ENCODE measurements at places on chromosomes 12 and 14.

DNA sequence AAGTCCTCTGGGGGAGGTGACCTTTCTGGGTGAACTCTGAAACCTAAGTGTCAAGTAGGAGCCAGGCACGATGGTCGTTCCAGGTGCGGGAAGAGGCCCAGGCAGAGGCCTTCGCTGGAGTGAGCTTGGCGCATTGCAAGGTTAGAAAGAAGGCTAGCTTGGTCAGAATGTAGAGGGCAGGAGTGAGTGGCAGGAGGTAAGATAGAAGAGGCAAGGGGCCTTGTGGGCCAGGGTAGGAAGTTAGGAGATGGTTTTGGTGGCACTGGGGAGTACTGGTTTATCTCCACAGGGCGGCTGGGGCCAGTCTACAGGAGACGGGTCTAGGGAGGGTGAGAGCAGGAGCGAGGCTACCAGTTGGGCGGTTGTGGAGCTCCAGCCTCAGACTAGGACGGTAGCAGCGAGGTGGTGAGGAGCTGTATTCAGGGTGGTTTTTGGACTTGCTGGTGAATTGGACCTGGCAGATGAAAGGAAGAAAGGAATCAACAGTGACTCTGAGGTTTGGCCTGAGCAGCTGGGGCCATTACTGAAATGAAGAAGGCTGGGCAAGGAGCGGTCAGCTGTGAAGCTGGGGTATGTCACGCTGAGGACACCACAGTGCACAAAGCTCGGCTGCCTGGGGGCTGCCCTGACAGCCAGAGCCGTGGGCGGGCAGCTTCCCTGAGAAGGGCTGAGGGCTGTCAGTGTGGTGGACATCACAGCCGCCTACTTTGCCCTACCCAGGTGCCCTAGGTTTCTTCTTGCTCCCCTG lies 9.0 kb downstream of the MLXIP start:
- DNase-seq: no peak

- no peak for DNase-seq
Measured at GRCh38 chr14:22203036-22203435, 386.0 kb downstream of the DAD1 start.

GRCh38 chr12:110548678-110549077 lies 34.4 kb downstream of the PPTC7 start:
- DNase-seq: no peak

DNA sequence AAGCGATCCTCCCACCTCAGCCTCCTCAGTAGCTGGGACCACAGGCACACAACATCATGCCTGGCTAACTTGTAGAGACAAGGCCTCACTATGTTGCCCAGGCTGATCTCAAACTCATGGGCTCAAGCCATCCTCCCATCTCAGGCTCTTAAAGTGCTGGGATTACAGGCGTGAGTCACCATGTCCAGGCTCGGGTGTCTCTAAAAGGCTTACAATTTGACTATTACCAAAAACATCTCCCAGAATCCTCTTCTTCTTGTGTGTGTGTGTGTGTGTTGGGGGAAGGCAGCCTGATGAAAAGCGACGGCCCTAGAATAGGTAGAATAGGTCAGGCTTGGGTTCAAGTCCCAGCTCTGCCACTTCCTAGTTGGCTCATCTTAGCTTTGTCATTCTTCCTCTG lies 16.8 kb downstream of the MSI1 start:
- no peak for DNase-seq

DNA sequence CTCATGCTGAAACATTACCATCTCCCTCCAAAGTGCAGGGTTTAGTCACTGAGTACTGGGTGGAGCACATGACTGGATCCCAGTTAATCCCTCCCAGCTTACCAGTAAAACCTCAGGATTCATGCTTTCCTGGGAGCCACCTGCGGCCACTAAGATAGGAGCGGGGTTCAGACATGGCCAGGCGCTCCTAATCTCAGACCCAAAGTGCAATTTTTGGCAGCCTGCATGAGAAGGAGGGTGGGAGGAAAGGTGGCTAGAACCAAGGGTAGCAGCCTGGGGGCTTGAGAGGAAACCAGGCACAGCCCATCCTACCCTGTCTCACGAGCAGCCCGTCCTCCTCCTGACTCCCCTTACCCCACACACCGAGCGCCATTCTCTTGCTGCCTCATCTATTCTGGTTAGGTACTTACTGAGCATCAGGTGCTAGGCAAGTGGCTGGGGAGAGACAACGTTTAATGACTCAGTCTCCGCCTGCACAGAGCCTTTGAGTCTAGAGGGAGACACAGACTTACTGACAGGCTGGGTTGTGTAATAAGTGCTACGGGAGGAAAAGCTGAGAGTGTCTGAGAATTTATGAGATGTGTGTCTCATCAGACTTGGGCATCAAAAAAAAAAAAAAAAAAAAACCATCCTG lies 9.9 kb downstream of the GPRC5A start:
- DNase-seq: no peak

DNA sequence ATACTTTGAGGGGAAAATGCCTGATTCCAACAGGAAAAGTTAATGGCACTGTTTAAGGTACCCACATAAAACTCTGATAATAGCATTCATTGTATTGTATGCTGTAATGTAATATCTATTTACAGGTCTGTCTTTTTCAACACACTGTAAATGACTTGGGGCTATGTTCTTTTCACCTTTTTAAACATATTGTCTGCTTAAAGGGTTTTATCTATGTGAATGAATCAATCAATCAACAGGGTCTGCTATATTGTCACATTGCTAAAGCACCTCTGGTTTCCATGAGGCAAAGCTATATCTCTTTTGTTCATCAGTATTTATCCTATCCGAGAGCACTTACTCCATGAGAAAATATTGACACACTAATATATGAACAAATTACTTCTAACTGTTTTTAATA lies 288.0 kb downstream of the SLC6A15 start:
- no peak for DNase-seq

DNA sequence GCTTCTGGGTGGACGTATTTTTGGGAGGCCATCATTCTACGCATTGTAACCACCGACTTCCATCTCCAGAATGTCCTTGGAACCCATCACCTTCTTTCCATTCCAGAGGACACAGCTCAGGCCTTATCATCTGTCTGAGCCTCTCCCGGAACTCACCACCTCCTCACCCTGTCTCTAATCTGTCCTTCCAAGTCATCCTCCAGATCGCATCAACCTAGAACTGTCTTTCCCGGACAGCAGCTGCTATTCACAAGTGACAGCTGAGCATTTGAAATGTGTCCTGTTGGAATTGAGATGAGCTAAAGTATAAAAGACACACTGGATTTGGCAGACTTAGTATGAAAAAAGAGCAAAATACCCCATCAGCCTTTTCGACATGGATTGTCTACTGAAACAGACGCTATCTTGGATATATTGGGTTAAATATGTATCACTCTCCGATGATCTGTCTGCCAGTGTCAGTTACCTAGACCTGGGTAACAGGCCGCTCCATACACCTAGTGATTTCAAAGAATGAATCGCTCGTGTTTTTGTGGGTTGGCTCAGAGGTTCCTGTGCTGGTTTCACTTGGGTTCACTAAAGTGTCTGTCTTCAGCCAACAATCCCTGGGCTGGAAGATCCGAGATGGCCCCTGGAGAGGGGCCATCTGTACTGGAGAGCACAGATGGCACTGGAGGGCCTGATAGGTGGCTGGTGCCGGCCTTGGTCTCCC lies 104.4 kb upstream of the RFLNA start:
- no peak for DNase-seq

DNA sequence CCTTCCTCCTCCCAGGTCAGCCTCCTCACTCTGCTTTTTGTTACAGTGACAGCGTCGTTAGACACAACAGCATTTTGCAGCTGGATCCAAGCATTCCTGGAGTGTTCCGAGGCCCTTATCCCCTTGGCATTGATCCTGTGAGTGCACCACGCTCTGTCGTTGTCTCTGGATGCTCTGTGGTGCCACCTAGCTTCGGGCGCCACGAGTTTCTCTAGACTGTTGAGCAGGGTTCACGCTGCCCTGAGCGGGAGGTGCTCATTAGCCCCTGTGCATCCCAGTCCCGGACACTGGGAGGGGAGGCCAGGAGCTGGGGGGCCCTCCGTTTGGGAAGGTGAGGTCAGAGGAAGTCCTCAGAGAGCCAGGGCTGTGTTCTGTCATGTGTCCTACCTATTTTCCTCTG lies 17.3 kb upstream of the DNAH10 start:
- no peak for DNase-seq

DNA sequence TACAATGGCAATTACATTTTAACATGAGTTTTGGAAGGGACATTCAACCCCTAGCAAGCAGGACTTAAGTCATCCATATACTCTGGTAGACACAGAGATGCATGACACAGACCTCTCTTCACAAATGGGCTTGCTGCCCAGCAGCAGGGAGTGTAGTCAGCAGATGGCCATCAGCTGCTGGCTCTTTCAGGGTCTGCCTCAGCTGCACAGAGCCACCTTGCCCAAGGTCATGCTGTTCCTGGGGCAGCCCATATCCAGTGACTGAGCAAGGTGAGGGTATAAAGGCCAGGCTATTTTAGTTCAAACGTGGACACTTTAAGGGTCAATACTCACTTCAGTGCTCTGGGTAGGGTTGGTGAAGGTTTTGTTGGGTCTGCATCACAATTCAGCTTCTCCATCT lies 58.3 kb upstream of the JDP2 start:
- DNase-seq: no peak

DNA sequence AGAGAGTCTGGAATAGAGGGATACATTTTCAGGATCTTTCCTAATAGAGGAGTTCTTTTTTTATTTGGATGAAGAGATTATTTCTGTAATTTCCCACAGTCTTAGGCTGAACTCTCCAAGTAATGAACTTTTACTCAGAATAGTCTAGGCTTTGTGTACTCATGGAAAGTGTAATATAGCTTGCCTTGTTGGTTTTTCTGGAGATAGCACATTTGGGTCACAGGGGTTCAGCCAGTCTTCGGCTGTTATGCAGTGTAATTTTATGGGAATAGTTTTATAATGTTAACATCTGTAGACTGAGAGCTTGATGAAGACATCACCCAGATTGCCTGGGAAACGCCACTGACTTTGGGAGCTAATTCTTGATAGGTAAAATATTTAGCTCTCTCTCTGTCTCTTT lies 450.8 kb downstream of the RAD51B start:
- DNase-seq: no peak

DNA sequence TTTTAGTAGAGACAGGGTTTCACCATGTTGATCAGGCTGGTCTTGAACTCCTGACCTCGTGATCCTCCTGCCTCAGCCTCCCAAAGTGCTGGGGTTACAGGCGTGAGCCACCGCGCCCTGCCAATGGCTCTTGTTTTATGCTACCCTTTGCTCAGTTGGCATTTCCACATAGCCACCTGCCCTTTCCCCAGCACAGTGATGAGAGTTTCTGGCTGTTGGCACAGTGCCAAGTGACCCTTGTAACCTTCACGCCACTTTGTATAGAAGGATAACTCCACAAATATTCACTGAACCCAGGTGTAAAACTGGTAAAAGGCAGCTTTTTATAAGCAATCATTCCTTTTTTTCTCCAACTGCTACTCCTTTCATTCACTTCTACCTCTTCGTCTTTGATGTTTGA lies 18.5 kb upstream of the CCDC175 start:
- no peak for DNase-seq

DNA sequence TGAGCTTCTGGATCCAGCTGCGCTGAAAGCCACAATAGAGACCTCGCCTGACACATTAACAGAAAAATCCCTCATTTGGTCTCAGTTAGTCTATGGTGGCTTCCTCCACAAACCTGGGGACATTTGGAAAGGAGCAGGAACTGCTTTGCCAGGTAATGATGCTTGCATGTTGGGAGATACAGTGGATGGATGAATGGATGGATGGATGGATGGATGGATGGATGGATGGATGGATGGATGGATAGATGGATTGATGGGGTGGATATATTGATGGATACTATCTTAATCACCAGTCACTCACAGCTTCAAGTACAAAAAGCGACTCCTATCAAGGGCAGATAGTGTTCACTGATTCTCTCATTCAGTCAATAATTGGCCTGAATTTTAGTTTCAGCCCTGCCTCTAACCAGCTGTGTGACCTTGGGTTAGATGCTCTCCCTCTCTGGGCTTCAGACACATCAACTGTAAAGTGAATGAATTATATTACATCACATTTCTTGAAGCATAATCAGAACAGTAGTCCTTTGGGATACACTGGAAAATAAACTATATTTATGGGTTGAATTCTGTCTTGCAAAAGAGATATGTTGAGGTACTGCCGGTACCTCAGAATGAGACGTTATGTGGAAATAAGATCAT lies 29.3 kb downstream of the MAP1LC3B2 start:
- DNase-seq: no peak

GRCh38 chr14:24313913-24314312 lies 2.6 kb downstream of the LTB4R start:
- no peak for DNase-seq

GRCh38 chr12:5194306-5194705 lies 150.6 kb downstream of the KCNA5 start:
- DNase-seq: no peak

- DNase-seq: no peak
Measured at GRCh38 chr14:52798826-52799225, 7.4 kb upstream of the GNPNAT1 start.

DNA sequence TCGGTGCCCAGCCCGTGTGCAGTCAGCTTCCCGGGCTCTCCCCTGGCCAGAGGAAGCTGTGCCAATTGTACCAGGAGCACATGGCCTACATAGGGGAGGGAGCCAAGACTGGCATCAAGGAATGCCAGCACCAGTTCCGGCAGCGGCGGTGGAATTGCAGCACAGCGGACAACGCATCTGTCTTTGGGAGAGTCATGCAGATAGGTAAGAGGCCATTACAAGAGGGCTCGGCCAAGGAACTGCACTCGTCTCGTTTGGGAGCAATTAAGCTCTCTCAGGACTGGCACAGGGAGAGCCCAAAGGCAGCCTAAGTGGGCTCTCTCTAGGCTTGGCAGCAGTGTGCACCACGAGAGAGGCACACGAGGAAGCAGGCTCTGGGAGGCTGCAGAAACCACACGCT lies 3.7 kb downstream of the WNT5B start:
- no peak for DNase-seq

- no peak for DNase-seq
Measured at GRCh38 chr14:54529811-54530210, 20.1 kb downstream of the CGRRF1 start.

GRCh38 chr12:53231921-53232645 lies at the start of gene RARG:
Gene RARG (minus strand): TSS chr12:53232209. CDS start chr12:53227545, 4,664 bp downstream.
- DNase-seq: no peak
